NCI-H2171 treated with DMSO at 0.1 percent for 48 hours (cell line): ENCODE measurements at places on chromosomes 4 and X.

DNA sequence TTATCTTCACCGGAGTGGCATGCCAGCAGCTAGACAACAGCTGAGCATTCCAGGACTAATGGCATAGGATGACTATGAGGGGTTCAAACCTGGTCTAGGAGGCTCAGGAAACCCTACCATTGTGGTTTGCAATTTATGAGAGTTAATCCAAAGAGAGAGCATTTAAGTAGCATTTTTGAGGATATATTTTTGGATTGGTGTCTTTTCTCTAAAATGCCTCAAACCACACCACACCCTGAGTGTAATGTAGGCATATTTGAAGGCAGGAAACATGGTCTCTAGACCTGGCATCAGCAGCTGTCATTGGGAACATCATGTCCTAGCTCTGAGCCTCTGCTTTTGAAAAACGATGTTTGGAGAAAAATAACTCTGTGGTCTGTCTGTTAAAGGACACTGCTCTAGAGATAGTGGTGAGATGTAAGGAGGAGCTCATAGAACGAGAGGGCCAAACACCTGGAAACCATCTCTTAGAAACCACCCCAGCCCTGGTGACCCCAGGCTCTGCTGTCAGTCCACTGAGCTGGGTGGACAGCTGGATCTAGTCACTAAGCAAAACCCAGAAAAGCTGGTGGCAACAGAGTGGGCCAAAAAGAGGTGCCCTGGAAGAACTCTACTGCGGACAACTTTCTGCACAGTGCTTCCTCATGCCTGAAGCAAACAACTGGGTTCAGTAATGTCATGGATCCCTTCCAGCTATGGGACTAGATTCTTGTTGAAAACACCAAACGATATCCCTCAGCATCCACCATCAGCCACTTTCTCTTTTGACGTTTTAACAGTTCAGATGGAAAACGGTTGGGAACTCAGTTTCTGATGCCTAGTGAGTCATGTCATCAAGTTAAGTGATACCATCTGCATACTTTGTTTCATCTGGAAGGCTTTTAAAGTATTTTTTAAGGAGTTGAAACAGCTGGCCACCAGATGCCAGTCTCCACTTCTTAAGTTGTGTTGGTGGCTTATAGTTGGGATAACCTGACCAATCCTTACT is 100.2 kb upstream of the C1QTNF7 start:
- DNase-seq: no peak

GRCh38 chr4:81796790-81797528 is 325.3 kb upstream of the RASGEF1B start:
- no peak for DNase-seq

DNA sequence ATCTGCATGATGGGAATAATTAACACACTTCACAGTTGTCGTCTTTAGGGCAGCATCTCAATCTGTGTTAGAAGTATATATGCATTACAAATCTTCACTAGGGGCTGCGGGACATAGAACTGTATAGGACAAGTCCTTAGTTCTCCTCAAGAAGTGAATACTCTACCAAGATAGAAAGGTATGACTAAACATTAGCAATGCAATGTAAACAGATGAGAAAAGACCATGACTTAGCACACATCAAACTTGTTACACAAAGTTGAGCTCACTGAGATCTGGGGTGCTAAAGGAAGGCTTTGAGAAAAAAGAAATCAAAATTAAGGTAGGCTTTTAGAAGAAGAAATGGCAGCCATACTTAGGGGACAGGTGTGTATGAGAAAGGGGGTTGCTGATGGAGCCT is 182.1 kb upstream of the MAP3K15 start:
- DNase-seq: no peak

GRCh38 chrX:12269484-12269883 is 131.2 kb downstream of the FRMPD4 start:
- DNase-seq: no peak

DNA sequence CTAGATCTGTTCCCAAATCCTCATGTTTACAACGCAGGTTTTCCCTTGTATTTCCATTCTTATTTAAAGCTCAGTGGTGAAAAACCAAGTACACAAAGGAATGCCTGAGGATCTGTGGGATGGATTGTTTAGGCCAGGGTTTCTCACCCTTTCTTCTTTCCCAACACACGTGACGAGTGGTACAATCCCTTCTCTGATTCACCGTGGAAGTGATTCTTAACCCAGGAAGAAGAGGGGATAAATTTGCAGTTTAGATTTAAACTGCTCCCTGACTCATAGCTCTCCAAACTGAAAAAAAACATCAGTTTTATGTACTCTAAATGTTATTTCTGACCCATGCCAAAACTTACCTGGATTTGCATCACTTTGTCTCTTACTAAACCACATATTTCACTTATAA is 17.0 kb downstream of the PAQR3 start:
- no peak for DNase-seq
